Natural killer cell treated with Interleukin-12 subunit alpha and Interleukin-12 subunit beta and Interleukin-15 and Interleukin-18, amount 100 ng/mL, for 72 hours (primary cell): ENCODE measurements at places on chromosomes 4 and X. TPM values are rescaled to one million over a fixed set of nuclear protein-coding genes. Genes with fewer than 3 reads are reported as not detected.

- H3K4me3 ChIP-seq: no peak overlapping the region
- no peak for DNase-seq
- no peaks in the 10 kb centered on the region for H3K4me1 ChIP-seq
Measured at GRCh38 chr4:22869235-22869634, 176.5 kb downstream of the GBA3 start.

DNA sequence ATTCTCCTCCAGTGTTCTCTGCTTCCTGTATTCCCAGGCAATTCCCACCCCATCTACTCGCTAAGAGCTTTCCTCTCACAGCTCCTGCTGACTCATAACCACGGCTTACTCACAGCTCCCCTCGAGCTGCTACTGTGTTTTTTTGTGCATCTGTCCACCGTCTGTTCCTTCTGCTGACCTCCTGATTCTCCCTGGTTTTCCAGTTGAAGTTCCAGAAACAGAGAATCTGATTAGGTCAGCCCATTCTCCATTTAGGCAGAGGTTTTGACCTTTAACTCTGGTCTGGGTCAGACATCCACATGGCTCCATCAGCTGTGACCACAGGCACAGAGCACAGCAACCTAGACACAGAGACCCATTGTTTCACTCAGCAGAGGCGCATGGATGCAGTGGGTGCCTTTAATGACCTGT, 5.5 kb upstream of the SMIM20 start:
- H3K27ac ChIP-seq: no peak overlapping the region
- no peak for DNase-seq
- H3K36me3 ChIP-seq: no peaks in the 10 kb centered on the region
- H3K27me3 ChIP-seq: peaks cover 16% of the 10 kb centered on the region
- no peak overlapping the region for H3K4me3 ChIP-seq
- H3K4me1 ChIP-seq: peaks cover 7% of the 10 kb centered on the region

DNA sequence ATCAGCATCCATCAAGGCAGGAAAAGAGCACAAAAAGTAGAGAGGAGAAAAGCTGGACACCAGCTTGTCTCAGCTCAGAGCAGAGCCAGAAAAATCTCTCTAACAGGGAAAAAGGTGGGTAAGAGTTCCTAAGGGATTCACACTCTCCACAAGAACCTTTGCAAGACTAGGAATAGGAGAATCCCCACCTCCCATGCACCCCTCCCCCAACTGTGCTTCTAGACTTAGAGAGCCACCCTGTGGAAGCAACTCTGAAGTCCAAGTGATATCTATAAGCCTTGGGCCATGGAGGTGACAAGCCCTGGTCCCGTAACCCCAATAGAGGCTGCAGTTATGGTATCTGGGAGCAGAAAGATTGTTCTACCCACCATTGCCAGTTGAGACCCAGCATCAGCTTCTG, 267.6 kb upstream of the MTMR8 start:
- no peaks in the 10 kb centered on the region for H3K4me1 ChIP-seq
- H3K4me3 ChIP-seq: no peak overlapping the region
- DNase-seq: no peak
- H3K27me3 ChIP-seq: no peaks in the 10 kb centered on the region
- H3K27ac ChIP-seq: no peak overlapping the region

The MAGEA2 gene
- total RNA-seq: not detected

The FHDC1 gene
- total RNA-seq: 0.33 TPM

The CLDN22 gene
- not detected for total RNA-seq

DNA sequence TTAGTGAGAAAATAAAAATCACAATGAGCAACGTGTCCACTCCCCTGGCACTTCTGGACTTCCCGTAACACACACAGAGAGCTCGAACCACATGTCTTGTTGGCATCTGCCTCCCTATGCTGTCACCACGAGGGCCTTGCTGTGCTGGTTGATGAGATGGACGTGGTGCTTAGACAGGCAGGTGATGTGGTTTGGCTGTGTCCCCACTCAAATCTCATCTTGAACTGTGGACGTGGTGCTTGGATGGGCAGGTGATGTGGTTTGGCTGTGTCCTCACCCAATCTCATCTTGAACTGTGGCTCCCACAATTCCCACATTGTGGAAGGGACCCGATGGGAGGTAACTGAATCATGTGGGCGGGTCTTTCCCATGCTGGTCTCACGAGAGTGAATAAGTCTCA, 40.0 kb downstream of the FGFRL1 start:
- DNase-seq: no peak
- no peak overlapping the region for H3K27ac ChIP-seq
- peaks cover 12% of the 10 kb centered on the region for H3K27me3 ChIP-seq
- peaks cover 13% of the 10 kb centered on the region for H3K4me1 ChIP-seq
- no peak overlapping the region for H3K4me3 ChIP-seq

GRCh38 chrX:15298201-15298600, 17.2 kb downstream of the ASB11 start:
- no peak overlapping the region for H3K27ac ChIP-seq
- H3K36me3 ChIP-seq: no peaks in the 10 kb centered on the region
- H3K4me1 ChIP-seq: no peaks in the 10 kb centered on the region
- DNase-seq: no peak

The CSAG2 gene
- total RNA-seq: not detected

The TEX13D gene
- not detected for total RNA-seq

The TBC1D9 gene
- 0.05 TPM for total RNA-seq

DNA sequence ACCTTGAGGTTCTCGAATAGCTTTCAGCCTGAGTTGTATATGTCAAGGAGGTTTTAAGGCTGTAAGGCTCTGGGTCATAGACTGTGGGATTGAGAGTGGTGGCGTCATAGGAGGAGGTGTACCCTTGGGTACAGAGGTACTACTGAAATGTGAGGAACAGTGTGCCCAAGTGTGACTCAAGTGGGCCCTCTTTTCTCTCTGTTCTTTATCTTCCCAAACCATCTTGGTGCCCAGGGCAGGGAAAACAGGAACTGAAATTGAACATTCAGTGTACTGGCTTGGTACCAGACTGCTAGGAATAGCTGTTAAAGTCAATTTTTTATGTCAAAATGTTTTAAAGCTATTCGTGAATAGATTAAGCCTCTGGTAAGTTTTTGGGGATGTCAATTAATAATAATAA, 136.2 kb upstream of the RPS6KA3 start:
- H3K27ac ChIP-seq: no peak overlapping the region
- H3K27me3 ChIP-seq: no peaks in the 10 kb centered on the region
- DNase-seq: no peak
